ENCODE measurements at places on chromosomes 12 and 14. TPM values are rescaled to one million over a fixed set of nuclear protein-coding genes. Genes with fewer than 3 reads are reported as not detected.

- no peak overlapping the region for H3K4me3 ChIP-seq
- H3K27me3 ChIP-seq, result no peaks in the 10 kb centered on the region
- H3K27ac ChIP-seq, result no peak overlapping the region
- DNase-seq, result no peak
These were observed 156.8 kb upstream of the ALG10B start for GRCh38 chr12:38159591-38160317.

DNA sequence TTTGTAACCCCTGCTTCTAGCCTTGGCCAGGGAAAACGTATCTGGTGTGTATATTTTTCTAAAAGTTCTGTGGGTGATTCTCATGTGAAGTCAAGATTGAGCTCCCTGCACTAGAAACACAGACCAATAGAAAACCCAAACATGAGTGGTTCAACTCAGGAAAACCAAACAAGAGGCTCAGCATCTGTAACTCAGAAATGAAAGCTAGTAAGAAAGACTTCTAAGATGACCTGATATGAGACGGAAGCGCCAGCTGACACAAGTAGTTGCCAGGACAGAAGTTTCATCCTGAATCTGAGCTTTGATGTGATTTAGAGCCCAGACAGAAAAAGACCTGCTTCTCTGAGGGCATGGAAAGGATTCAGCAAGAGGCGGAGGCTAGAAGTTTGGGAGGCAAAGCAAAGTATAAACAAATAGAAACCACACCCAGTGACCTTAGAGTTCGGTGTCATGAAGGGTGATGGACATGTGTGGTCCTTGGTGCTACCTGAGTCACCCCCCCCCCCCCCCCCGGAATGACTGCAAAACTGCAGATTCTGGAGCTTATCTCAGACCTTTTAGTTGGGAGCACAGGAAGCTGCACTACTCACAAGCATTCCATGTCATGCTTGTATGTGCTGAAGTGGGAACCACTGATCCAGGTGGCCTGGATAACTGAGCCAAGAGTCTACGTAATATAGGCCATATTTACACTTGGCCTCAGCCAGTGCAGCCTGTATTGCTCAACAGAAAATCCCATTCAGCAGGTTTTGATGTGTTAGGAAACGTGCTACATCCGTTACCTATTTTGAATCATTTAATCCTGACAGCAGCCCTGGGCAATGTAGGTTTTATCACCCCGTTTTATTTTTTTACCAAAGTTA, 191.3 kb downstream of the ANO6 start:
- H3K4me3 ChIP-seq, result no peak overlapping the region
- H3K27ac ChIP-seq, result peak overlapping the region; percentile 34

Gene ZNF605
- total RNA-seq, result 6.4 TPM

GRCh38 chr14:67773844-67774377, 42.5 kb downstream of the ZFYVE26 start:
- no peak overlapping the region for H3K27ac ChIP-seq
- H3K4me1 ChIP-seq, result no peaks in the 10 kb centered on the region
- no peak for DNase-seq
- H3K27me3 ChIP-seq, result no peaks in the 10 kb centered on the region
- peaks cover 19% of the 10 kb centered on the region for H3K36me3 ChIP-seq

GRCh38 chr12:113049976-113050742, 6.4 kb upstream of the DTX1 start:
- no peaks in the 10 kb centered on the region for H3K27me3 ChIP-seq
- H3K36me3 ChIP-seq, result no peaks in the 10 kb centered on the region
- peaks cover 22% of the 10 kb centered on the region for H3K4me1 ChIP-seq
- no peak overlapping the region for H3K27ac ChIP-seq
- H3K4me3 ChIP-seq, result peak overlapping the region; percentile 31

GRCh38 chr14:75578786-75579337, 442 bp downstream of the FLVCR2 start:
- H3K27me3 ChIP-seq, result no peaks in the 10 kb centered on the region
- peak overlapping the region; percentile 75 for H3K27ac ChIP-seq
- no peaks in the 10 kb centered on the region for H3K36me3 ChIP-seq
- peaks cover 21% of the 10 kb centered on the region for H3K4me1 ChIP-seq

DNA sequence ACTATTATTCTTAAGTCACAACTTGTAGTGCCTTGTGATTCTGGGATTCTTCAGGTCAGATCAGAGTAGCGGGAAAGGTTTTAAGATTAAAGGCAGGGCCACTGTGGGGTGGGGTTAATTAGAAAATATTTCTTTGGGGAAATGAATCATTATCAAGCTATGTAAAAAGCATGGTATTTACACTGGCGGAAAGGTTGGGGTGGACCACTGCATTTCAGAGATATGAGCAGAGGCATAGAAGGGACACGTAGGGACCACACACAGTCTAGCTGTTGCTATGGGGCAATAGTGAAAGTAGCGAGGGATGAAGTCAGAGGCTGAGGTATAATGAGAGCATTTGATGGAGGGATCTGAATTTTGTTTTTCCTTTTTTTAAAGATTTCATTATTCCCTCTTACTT, 31.7 kb upstream of the KCNH3 start:
- no peak overlapping the region for H3K4me3 ChIP-seq
- peaks cover 4% of the 10 kb centered on the region for H3K4me1 ChIP-seq
- no peaks in the 10 kb centered on the region for H3K27me3 ChIP-seq
- H3K27ac ChIP-seq, result no peak overlapping the region
